ENCODE measurements at places on chromosomes 5 and 9.

DNA sequence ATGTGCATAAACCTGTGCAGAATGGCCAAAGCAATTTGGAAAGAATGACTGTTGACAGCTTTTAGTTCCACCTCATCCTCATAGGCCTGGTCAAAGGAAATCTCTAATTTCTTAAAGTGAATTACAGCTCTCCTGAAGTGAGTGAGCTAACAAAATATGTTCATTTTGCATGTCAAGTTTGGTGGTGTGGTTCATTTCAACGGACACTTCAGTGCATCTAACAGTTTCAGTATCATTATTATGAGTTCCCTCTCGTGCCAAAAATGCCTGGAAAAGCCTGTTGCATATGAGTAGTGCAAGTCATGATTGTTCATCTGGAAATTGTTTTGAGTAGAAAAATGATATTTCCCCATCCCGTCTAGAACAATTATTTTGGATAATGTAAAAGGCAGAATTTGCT, 53.2 kb upstream of the HMHB1 start:
- no peak for DNase-seq

DNA sequence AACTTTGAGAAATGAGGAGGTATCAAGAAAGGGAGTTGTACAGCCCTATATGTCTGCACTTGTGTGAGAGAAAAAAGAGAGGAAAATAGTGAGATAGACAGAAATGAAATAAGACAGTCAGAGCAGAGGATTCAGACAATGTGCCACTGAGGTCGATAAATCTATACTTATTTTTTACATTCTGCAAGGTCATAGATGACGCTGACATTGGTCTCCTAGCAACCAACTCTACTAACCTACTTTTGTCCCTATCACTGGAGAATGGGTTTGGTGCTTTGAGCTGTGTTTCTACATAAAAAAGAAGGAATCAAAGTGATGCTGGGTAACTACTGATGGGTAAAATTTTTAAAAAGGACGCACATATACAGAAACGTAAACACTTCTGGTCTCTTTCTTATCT, 573.3 kb upstream of the RORB start:
- DNase-seq: no peak

DNA sequence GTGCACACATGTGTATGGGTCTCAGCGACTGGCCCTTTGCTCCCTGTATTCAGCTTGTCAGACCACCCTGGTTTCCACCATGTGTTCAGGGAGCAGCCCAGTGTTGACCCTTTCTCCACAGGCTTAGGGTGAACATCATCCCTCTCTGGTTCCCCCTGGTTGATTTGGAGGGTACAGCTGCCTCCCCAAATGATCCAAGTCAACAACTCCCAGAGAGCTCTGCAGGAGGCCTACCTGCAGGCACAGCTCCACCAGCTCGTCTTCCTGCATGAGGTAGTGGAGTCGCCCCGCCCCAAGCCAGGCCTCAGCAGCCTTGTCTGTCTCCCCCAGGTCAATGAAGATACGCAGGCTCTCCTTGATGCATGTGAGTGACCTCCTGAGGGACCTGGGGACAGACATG, 50.5 kb downstream of the SH3TC2 start:
- DNase-seq: no peak

DNA sequence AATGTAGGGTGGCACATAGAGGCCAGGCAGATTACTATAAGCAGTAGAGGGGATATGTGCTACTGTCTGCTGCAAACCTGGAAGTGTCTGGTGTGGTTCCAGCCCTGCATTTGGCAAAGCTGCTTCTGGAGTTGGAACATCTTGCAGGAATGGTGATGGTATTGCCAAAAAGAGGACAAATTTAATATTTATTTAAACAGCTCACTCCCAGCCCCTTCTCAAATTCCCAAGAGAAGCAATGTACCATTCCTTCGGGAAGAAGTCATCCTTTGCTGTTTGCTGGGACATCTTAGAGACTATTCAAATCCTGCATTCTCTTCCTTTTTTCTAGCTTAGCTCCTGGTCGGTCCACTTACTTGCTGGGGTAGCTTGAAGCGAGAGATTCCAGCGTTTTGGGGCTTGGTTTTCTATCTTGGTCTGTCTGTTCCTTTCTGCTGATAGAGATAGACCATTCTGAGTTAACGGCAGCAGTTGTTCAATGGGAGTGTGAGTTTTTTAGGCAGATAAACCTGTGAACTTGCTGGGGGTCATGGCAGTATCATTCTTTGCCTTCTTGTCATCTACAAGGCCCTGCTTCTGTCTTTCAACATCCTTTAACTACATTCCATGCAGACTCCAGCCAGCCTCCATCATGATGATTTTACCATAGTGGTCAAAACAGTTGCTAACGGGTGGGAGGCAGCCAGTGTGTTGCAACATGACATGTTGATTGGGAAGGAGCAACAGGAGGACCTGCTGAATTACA, 69.9 kb downstream of the RCL1 start:
- no peak for DNase-seq

DNA sequence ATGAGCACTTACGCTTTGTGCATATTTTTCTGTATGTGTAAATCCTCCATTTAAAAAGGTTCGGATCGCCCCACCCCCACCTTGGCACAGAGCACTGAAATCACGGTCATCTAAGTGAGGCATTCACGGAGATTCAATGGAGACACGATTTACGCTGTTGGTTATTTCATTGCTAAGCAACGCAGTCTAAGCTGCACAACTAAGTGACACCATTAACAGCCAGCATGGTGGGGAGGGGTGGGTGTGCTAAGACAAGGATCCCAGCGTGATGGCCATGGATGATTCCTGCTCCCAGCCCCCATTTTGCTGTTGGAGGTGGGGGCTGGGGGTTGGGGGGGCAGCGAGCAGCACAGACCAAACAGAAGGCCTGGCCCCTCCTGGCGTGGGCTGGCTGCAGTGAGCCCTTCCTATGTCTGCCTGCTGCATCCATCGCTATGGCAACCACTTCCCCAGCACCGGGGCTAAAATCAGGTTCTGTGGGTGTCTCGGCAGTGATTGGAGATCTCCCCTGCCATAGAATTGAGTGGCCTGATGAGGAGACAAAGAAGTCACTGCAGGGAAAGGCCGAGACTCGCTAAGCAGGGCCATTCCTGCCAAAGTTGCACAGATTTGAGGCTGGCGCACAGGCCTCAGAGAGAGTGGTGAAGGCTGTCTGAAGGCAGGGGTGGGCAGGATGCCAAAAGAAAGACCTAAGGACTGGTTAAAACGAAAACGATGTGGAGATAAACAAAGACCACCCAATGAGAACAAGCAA, 14.3 kb upstream of the MARCHF6 start:
- no peak for DNase-seq

- DNase-seq: no peak
Observed at GRCh38 chr9:133528876-133529241, 4.1 kb upstream of the MYMK start.

- DNase-seq: no peak
Observed at GRCh38 chr5:156589104-156589945, 260.8 kb upstream of the PPP1R2B start.

DNA sequence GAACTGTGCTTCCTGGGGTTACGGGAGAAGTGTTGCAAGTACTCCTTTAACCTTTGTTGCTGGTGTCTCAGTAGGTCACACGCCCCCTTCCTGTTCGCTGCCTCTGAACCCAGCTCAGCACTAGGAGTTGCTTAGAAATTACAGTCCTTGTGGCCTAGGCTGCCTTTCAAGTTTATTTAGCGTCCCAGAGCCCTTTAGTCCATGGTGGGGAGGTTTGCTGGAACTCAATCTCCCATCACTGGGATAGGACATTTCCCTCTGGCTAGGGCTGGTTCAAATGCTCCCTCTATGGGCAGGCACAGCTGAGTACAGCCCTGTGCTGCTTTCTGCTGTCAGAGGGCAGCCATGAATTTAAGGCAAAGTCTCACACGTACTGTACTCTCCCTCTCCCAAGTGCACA, 4.7 kb downstream of the IFNA8 start:
- no peak for DNase-seq

GRCh38 chr5:122312591-122313406, 762 bp downstream of the SNCAIP start:
- no peak for DNase-seq

DNA sequence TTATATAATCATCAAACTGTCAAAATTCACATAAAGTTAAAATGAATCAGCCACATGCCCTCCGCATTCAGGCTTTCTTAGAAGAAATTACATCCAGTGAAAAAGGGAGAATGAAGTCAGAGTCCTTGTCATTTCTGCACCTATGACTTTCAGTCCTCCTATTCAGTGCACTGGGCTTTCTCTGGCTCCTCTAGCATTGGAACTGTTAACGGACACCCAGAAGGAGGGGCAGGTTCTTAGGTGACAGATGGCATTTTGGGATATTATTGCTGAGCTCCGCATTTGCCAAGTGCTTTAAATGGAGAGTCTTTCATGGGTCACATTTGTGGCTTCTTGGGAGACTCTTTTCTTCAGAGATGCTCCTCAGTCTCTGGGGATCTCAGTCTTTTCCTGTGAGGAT, 40.0 kb downstream of the ADAMTS19 start:
- no peak for DNase-seq

DNA sequence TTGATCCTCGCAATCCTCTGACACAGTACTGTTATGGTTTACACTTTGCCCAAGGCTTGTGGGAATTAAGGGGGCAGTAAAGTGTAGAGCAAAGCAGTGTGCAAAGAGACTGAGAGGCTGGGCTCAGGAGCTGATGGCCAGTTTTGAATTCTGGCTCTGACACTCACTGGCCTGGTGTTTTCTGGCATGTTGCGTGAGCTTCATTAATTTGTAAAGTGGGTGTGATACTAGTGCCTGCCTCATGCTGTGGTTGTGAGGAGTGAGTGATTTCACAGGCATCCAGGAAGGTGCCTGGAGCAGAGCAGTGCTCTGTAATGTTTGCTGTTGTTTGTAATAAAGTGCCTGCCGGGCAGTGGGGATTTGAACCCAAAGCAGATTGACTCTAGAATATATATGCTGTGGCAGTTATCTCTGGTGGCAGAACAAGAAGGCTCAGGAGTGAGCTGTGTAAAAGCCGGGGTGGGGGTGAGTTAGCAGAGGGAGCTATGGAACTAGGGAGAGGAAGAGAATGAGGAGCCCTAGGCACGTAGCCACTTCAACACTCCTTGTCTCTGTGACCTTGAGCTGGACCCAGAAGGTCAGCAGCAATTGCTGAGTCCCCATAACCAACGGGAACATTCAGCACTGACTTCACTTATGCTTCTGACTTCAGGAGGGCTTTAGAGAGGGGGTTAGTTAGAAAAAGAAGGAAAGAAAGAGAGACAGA, 108.5 kb downstream of the DOCK2 start:
- no peak for DNase-seq

DNA sequence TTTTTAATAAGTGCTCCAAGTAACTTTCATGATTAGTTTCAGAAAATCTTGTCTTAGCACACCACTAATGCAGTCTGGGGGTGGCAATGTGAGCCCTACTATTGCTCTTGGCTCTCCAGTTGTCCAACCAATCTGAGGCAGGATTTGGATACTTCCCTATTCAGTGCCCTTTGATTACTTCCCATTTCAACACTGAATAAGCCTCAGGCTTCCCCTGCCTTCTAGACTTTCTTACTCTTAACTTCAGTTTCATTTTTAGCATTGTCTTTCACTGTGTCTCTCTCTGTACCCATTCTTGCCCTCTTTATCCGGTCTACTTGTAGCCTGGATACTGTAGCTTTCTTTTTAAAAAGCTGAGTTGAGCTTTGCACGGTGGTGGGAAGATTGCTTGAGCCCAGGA, 186.1 kb downstream of the C9orf152 start:
- DNase-seq: no peak

- DNase-seq: no peak
Observed at GRCh38 chr5:57172466-57173318, 1.2 kb upstream of the GPBP1 start.

DNA sequence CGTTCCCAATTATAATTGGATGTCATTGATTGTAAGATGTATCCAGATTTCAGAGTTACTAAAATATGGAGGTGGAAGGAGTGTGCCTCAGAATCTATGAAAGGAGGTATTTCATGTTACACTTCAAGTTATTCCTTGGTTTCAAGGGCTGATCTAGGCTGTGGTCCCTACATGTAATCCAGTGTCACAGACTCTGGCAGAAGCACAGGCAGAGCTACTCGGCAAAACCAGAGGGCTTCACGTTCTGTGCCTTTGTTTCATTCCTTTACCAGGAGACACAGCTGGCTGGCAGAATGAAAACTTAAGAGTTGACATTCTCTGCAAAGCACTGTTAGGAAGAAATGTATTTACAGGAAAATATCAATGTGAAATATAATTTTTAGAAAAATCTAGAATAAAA, 99.6 kb downstream of the ANKH start:
- no peak for DNase-seq

GRCh38 chr9:109286981-109287380, 33.9 kb downstream of the EPB41L4B start:
- no peak for DNase-seq

DNA sequence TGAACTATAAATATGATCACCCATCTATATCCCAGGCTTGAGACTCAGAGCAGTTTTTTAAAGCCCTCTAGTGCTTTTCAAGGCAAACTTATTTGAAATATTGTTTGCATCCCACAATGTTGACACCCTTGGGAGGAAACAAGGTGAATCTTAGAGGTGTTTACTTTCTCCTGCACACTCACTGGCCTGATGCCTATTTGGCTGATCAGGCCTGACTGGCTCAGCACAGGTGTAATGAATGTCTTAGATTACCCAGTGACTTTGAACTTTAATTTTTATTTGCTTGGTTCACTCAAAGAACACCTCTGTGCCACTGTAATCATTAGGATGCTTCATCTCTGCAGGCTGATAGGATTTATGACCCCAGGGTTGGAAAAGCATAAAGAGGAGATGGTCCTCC, 158.3 kb downstream of the KCTD16 start:
- DNase-seq: no peak
